ENCODE measurements at places on chromosomes 11 and 22.

DNA sequence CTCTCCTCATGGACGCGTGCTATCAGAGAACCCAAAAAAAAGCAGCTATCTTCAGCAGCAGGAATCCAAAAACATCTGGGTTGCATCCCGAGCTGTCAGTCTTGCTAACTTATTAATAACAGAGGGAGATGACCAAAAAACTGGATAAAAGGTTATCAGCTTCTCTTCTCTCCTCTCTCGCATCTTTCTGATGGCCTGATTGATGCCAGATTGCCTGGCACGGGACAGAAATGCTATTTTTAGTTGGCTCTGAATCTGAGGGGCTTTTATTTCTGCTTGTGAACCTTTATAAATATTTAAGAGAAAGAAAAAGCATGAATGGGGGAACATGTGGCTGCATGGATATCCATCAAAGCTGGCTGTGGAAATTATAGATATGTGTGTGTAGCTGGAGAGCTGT lies 230.3 kb downstream of the ETS1 start:
- no peak for DNase-seq

GRCh38 chr22:44578110-44578457 lies 80.1 kb upstream of the RTL6 start:
- DNase-seq = no peak

DNA sequence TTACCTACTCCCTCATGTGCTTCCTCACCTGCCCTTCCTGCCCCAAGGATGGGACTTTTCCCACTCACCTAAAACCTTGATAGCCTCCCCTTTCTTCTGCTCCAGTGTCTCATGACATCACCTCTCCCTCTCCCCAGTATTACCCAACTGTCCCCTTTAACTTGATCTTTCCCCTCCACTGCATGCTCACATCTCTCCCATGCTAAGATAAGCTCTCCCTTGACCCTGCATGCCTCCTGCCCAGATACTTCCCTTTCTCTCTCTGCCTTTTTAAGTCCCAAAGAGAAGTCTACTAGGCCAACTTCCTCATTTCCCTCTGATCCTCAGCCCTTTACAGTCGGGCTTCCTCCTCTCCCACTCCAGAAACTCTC lies 14.8 kb downstream of the CD3E start:
- no peak for DNase-seq

DNA sequence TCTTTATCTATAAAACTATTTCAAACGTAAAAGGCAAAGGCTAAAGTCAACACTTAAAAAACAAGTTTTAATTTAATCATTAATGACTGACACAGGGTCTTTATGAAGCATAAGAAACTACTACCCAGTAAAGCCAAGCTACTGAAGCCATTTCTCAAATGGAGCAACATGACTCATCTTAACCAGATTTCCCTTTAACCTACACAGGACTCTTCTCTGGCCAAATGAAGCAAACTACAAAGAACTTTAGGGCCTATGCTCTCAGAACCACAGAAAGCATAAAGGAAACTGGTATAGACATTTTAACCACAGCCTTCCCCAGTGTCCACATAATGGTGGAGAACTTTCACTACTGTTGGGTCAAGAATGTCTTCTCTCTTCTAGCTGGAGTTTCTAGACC lies 34.7 kb downstream of the ALG9 start:
- DNase-seq = no peak

- no peak for DNase-seq
Measured at GRCh38 chr11:91173701-91174100, 950.9 kb upstream of the CHORDC1 start.

DNA sequence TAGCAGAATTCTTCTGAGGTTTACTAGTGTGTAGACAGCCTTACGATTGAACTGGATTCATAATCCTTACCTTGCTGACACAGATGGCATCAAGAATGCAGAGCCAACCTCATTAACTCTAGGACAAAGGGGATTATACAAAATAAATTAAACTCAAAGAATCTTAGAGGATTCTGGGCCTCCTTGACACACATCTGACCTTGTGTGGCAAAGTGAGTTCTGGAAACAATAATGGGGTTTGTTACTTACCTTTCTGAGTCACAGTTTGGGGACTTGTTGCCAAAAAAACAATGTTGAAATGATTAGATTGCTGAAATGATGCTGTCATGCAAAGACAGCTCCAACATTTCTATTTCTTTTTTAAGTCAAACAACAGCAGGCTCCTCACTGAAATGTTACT lies 179.1 kb upstream of the ISX start:
- no peak for DNase-seq

GRCh38 chr11:74182635-74183034 lies 11.5 kb downstream of the PPME1 start:
- no peak for DNase-seq

GRCh38 chr11:20203831-20204230 lies 43.6 kb upstream of the DBX1 start:
- no peak for DNase-seq

- peak; percentile 53 for DNase-seq
Measured at GRCh38 chr11:67698247-67698646, 23.8 kb upstream of the ALDH3B2 start.

DNA sequence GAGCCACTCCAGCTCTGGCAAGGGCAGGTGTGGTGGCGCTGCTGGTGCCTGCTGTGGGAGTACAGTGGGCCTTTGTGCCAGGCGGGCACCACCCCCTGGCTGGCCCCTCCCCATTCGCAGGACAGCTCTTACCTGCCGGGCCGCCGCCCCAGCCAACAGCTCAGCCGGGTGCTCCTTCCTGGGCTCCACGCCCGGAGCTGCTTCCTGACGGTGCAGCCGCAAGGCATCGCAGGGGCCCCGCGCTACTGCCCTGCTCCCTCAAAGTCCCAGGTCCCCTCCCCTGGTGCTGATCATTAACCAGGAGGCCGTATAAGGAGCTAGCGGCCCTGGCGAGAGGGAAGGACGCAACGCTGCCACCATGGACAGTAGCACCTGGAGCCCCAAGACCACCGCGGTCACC lies at the start of gene SLC5A1:
Gene SLC5A1 (plus strand): TSS at position 338 of the 400 bp plus-strand sequence. CDS start 21 bp downstream, at position 359.
- no peak for DNase-seq

DNA sequence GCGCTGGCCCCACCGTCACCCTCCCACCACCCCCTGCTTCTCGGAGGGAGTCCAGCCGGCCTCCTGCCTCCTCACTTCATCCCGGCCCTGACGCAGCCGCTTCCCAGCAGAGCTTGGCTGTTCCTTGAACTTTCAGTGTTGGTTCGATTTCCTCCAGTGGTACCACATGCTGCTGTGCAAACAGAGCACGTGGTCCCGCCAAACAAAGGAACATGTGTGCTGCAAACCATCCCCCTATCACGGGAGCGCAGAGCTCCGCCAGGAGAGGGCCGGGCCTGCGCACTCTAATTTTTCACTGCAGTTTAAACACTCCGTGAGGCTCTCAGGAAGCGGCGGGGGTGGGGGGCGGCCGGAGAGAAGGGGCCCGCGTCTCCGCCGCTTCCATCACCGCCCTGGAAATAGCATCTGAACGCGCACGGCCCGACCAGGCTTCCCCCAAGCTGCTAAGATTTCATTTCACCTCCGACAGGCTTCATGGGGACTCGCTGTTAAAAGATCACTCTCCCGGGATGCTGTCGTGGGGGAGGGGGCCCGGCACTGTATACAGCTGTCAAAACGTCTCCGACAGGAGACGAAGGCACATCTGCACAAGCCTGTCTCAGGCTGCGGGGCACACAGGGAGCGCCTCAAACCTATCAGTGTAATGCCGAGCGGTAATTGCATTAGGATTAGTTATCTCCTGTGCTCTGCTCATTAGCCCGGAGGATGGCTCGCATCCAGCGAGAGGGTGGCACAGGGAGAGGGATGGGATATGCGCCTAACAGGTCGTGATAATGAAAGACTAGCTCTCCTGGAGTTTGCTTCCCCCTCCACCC lies 269.9 kb upstream of the SORL1-AS1 start:
- DNase-seq = peak; percentile 26

DNA sequence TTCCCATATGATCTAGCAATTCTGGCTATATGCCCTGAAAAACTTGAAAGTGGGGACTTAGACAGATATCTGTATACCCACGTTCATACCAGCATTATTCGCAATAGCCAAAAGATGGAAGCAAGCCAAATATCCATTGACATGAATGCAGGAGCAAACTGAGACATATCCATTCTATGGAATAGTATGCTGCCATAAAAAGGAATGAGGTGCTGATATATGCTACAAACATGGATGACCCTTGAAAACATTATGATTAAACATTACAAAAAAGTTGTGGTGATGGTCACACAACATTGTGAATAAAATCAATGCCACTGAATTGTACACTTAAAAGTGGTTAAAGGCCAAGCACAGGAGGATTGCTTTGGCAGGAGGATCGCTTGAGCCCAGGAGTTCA lies 25.5 kb downstream of the MFNG start:
- DNase-seq = no peak

- DNase-seq = no peak
Measured at GRCh38 chr22:45478108-45478771, 24.4 kb upstream of the FBLN1 start.

GRCh38 chr11:4658629-4659445 lies 15.1 kb downstream of the OR51E1 start:
- DNase-seq = no peak

DNA sequence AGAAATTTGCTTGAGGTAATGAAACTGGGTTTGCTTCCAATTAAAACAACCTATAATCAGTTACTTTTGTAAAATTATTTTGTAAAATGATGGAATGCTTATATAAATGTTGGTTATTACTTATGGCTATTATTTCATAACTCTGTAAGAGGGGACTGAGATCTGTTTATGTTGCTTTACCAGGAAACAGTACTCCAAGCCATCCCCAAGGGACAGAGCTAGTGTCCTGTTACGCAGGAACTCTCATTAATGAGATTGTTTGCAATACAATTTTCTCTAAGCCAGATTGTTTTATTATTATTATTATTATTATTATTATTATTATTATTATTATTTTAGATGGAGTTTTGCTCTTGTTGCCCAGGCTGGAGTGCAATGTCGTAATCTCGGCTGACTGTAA lies 2.3 kb upstream of the NOX4 start:
- no peak for DNase-seq

- DNase-seq = no peak
Measured at GRCh38 chr22:49210606-49211005, 617.1 kb downstream of the BRD1 start.

DNA sequence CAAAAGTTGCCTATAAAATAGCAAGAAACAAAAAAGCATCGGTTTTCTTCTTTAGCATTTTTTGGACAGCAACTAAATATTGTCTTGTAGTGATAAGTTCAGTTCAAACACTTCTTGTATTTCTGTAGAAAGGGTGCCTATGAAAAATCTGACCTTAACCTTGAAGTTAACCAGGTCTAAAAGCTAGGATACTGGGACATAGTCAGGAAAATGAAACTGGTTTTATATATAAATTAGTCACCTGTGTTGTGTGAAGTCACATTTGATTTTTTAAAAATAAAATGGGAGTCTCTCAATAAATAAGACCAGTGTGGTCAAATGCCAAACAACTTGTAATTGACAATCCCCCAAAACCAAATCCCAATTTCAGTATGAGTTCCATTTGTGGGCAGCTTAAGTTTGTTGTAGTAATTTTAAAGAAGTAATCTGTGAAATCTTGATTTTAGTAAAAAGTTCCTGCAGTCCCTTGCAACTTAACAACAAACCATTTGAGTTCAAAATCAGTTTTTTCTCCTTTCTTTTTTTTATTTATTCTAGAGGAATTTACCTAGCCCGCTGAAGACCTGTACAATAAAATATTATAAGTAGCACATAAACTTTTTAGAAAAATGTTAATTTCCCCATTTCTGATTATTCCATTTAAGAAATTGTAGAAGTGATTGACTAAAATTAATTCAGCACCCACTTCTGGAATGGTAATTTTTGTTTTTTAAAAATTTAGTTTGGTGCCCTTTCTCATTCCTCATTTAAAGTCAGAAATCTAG lies 84.5 kb upstream of the PPARA start:
- DNase-seq = no peak

DNA sequence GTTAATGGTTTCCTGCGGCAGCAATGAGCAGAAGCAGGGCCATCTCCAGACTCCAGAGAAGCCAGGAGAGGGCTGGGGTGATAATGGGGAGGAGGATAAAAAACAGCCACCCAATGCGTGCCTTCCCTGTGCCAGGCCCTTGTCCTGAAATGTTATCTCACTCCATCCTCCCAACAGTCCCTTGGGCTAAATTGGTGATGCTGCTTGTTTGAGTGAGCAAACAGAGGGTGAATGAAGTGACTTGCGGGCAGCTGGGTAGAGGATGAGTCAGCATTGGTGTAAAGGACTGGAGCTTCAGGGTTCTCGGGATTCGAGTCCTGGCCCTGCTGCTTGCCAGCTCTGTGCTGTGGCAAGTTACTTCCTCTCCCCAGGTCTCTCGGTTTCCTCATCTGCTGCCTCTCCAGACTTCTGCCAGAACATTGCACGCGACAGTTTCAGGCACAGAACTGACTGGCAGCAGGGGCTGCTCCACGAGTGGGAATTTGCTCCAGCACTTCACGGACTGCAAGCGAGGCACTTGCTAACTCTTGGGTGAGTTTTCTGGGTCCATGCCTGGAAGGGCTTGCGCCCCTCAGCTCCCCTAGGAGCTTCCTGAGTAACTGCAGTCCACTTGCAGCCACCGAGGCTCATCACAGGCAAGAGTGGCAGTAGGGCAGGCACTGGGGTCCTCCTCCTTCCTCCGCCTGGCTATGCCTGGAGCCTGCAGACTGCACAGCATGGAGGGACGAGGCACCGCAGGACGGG lies at the start of gene P2RY6:
Gene P2RY6 (plus strand): TSS at position 403 of the 744 bp plus-strand sequence. CDS start 24,181 bp downstream, outside the sequence.
- no peak for DNase-seq

- peak; percentile 71 for DNase-seq
Measured at GRCh38 chr11:4539603-4540219, 5.3 kb upstream of the OR52M1 start.

- DNase-seq = peak; percentile 74
Measured at GRCh38 chr11:121426476-121427399, 25.4 kb upstream of the SORL1 start.

GRCh38 chr11:95149651-95150364 lies 60.2 kb downstream of the ENDOD1 start:
- no peak for DNase-seq

GRCh38 chr22:31646186-31647019 lies 15.6 kb downstream of the PISD start:
- peak; percentile 60 for DNase-seq

GRCh38 chr11:17472467-17472866 lies 4.2 kb downstream of the ABCC8 start:
- DNase-seq = no peak

- no peak for DNase-seq
Measured at GRCh38 chr11:106950067-106950491, 68.2 kb downstream of the GUCY1A2 start.

DNA sequence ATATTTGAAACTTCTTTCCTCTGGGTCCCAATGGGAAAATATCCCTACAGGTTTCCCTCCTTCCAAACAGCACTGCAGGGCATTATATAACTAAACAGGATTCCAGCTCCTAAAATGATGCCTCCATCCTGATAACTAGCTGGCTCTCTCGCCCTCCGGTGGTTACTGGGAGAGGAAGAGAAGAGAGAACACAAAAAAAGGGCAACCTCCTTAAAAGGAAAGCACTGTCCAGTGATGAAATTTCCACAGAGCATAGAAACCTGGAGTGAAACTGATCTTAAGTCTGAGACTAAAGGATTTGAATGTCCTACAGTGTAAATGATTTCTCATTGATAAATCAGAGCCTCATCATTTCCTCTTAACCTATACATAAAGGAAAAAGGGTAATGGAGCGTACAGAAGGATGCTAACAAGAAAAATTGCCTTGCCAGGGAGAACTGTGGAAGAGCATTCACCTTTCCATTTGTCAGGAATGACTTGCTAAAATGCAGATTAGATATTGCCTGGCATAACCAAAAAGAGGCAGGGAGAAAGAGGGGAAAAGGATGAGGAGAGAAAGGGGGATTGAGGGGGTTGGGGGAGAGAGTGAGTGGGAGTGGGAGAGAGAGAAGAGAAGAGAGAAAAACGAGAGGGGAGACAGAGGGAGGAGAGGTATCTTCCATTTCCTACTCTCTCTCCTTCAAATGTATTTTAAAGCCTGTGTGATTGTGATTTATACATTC lies 121.3 kb downstream of the APOL5 start:
- DNase-seq = peak; percentile 23

Measured in activated CD4-positive, alpha-beta T cell treated with anti-CD3 and anti-CD28 coated beads for 36 hours (primary cell).